Activated naive CD4-positive, alpha-beta T cell treated with Interleukin-2 at 50 U/mL for 16 hours (primary cell): ENCODE measurements at places on chromosomes 16 and 17.

GRCh38 chr16:9816644-9817043, 365.6 kb downstream of the GRIN2A start:
- DNase-seq, result no peak

- DNase-seq, result no peak
These were observed 190.8 kb upstream of the NLRP1 start for GRCh38 chr17:5775098-5775497.

GRCh38 chr16:19911747-19912454, 27.3 kb upstream of the GPRC5B start:
- no peak for DNase-seq

GRCh38 chr17:67126983-67127382, 82.6 kb downstream of the CACNG1 start:
- DNase-seq, result no peak

- DNase-seq, result no peak
These were observed 159.3 kb upstream of the COX10 start for GRCh38 chr17:13909901-13910519.

GRCh38 chr16:54462771-54463170, 176.2 kb upstream of the IRX3 start:
- DNase-seq, result no peak

- DNase-seq, result no peak
These were observed 2.3 kb upstream of the DPH1 start for GRCh38 chr17:2027528-2028233.
